NCI-H1105 treated with DMSO at 0.1 percent for 48 hours (cell line): ENCODE measurements at places on chromosomes 5 and 9.

DNA sequence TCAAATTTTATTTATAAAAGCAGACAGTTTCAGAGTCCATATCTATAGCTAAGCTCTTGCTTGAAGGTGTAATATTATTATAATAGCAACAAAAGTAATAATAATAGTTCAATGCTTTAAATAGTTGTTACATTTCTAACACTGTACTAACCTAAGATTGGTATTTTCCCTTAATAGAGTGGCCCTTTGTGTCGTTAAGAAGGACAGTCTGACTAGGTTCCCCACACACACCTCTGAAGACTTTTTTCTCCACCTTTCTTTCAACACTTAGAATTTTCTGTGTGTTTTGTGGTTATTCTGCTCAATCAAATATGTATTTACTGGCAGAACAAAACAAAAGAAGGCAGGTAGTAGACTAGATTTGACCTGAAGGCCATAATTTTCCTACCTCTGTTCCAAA lies 223.2 kb upstream of the ACO1 start:
- DNase-seq: no peak

GRCh38 chr5:137075163-137075970 lies 423.8 kb downstream of the SPOCK1 start:
- peak; percentile 20 for DNase-seq

DNA sequence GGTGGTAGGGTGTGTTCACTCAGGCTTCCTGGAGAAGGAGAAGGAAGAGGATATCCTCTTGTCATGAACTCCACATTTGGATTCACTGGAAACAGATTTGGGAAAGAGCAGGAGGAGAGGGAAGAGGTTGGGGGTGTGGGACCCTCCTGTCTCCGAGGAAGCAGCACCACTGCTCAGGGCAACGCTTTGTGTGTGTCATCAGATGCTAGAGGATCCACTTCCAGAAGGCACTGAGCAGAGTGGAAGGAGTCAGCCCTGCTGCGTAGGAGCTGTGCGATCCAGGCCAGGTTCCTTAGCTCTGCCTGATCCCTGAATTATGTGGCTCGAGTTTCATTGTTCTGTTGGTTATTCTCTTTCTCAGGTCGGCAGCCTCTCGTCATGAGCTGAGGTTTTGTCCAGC lies 37.3 kb upstream of the TJP2 start:
- no peak for DNase-seq

DNA sequence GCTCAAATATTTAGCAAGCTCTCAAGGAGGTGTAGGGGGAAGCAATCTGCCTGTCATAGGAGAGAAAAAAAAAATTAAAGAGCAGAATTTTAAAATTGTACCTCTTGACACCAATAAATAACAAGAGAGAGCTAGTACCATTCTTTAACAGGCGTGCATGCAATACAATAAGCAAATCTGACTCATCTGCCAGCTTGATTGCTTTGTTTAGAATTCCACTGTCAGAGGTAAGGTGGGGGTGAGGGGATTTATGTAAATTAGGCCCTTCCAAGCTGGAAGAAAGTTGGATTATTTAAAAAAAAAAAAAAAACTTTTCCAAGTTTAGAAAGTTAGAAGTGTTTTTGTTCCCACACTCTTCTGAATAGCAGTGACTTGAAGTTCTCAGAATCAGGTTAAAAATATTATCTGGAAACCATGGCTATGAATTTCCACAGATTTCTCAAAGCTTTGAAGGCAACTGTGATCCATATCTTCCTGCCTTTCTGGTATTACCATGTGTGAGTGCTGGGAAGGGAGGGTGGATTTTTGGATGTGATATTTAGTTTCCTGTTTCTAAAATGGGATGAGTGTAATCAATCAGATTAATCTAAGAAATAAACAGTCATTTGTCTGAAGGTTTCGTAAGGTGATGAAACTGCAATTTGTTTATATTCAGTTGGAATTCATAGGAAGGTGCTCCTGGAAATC lies 477.5 kb downstream of the TLE4 start:
- DNase-seq: no peak

DNA sequence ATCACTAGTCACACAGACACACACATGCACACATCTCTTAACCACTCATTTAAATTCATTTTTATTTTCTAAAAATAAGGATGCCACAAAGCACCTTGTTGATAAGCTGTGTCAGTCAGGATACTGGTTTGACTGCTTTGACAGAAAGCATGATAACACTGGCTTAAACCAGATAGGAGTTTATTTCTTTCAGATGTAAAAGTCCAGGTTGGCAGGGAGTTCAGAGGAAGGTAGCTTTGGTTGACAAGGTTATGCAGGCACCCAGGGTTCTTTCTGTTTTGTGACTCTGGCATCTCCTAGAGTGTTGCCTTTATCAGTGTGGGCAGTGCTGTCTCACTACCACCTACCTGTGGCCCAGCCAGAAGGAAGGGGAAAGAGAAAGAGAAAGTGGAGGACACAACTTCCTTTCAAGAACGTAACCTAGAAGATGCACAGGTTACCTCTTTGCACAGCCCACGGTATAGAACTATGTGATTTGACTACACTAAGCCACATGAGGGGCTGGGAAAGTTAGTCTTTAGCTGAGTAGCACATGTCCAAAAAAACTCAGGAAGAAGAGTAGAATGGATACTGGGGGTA lies 334.7 kb downstream of the OSTF1 start:
- no peak for DNase-seq

- no peak for DNase-seq
Measured at GRCh38 chr9:135850737-135851136, 56.6 kb downstream of the CAMSAP1 start.

DNA sequence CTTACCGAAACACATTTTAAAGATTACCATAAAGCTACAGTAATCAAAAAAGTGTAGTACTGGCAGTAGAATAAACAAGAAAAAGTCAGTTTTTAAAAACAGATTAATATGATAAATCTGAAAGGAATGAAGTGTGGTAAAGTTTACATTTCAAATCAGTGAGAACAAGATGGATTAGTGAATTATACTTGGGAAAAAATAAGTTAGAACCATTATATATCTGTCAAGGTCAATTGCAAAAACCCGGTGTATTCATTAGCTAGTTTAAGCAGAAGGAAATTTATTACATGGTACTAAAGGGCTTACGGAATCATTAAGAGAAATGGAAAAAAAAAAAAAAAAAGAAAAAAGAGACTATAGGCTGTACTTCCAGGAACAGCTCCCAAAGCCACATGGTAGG lies 164.3 kb downstream of the MUSK start:
- DNase-seq: no peak

DNA sequence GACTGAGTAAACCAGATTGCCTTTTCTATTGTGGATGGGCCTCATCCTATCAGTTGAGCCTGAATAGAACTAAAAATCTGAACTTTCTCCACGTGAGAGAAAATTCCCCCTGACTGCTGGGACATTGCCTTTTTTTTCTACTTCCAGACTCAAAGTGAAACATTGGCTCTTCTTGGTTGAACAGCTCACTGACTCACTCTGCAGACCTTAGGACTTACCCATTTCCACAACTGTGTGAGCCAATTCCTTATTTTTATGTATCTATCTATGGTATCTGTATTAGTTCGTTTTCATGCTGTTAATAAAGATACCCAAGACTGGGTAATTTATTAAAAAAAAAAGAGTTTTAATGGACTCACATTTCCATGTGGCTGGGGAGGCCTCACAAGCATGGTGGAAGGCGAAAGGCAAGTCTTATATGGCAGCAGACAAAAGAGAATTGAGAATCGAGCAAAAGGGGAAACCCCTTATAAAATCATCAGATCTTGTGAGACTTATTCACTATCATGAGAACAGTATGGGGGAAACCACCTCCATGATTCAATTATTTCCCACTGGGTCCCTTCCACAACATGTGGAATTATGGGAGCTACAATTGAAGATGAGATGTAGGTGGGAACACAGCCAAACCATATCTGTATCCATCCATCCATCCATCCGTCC lies 306.7 kb upstream of the SLC24A2 start:
- no peak for DNase-seq

DNA sequence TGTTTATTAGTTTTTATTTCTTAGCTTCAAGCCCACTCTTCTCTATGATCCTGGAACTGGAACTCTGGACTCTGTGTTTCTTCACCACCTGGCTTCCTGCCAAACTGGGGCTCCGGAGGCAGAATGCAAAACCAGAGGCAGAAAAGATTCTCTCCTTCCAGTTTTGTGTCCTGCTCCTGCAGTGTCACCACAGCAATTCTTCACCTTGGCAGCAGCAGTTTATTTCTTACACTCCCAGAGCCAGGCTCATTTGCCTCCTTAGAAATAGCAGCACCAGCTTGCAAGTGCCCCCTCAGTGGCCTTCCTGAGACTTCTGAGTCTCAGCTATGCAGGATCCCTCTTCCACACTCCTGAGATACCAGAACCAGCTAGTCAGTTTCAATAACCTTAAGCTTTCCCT lies 26.7 kb upstream of the CAMK4 start:
- peak; percentile 5 for DNase-seq

- no peak for DNase-seq
Measured at GRCh38 chr9:3262826-3263529, 262.8 kb downstream of the RFX3 start.

GRCh38 chr9:15873573-15874177 lies 320.8 kb downstream of the CCDC171 start:
- peak; percentile 70 for DNase-seq

DNA sequence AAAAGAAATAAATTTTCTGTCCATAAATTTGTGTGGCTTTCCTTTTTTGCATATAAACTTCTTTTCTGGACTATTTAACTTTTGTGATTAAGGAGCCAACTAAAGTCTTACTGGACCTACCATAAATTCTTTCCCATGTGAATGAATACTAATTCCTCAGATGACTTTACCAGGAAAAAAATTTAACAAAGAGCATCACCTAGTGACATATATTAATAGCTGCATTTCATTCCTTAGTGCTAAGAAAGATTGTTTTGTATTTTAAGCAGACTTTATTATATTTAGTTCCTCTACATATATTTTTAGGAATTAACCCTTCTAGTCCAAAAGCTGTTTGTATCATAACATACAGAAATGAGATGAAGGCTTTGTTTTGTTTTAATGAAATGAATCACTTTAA lies 64.4 kb downstream of the C9orf85 start:
- DNase-seq: no peak

DNA sequence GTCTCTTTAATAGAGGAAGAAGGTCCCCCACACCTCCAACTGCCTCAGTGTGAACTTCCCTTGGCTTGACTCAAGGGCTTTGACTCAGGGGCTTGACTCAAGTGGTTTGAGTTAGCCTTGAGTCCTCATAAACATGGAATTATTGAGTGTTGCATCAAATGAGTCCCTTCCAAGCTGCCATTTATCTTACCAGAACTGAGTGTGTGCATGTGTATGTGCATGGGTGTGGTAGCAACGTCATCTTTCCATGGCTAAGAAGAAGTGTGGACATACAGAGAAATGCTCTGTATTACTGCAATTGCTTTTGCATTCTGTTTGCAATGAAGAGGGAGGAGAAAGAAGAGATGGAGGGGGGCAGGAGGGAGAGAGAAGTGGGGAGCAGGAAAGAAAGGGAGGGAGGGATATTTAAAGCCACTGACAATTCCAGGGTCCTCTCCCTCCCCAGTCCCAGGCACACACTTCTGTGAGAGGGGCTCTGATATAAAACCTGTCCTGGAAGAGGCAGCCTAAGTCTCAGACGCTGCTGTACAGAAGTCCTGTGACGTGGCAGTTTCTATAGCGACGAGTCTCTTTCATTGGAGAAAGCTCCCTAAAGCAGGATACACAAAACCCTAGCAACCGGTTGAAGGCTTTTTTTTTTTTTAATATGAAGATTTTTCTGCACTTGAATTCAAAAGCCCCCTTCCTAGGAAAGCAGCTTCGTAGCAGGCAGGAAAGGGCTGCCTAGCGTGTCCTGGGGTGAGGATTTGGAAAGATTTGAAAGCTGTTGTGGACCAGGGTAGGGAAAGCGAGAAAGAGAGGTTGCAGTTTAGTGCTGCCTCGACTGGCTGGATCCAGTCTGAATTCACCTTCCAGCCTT lies 93.3 kb upstream of the MAP1B start:
- DNase-seq: peak; percentile 39

GRCh38 chr9:112443200-112443599 lies 43.4 kb upstream of the KIAA1958 start:
- no peak for DNase-seq

GRCh38 chr5:157213527-157214243 lies 33.0 kb downstream of the ITK start:
- no peak for DNase-seq

DNA sequence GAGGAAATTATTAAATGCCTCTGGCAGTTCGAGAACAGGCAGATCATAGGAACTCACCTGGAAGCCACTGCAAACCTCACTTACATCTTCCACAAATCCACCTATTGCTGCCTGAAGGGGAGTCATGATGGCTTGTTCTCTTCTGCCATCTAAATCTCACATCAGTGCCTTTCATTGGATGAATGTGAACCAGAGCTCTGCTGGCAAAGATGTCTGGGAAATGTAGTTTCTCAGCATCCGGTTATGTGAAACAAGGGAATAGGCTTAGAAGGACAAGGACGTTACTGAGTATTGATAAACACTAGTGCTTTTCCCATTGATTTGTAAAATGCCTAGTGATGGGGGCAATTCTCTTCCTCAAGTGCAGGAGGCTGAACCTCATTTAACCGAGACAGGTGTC lies 483.3 kb downstream of the ARHGEF28 start:
- no peak for DNase-seq

DNA sequence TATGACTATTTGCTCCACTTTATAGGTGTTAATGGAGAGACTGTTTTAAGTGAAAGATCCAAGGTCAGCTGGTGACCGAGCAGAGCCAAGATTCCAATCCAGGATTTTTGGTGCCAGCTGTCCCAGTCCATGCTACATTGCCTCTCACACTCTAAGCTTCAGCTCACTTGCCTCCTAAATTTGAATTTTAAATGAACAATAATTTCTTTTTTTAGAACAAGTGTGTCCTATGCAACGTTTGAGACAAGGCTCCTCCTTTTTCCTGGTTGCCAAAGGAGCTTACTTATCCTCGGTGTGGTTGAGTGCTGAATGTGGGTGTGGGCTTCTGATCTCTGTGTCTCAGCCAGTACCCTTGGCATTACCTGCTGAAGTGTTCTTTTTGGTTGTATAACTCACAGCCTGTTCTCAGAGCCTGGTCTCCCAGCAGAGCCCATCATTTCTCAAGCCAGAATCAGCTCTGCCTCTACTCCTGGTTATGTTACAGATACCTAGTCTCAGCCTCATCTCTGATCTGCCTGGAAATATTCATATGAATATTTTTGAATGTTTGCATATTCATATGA lies 4.0 kb upstream of the PRRC1 start:
- DNase-seq: no peak

GRCh38 chr9:114580609-114581193 lies 6.9 kb upstream of the ATP6V1G1 start:
- DNase-seq: no peak

- DNase-seq: no peak
Measured at GRCh38 chr5:8462565-8462964, 593.6 kb downstream of the MTRR start.

- no peak for DNase-seq
Measured at GRCh38 chr9:135227641-135228251, 140.3 kb downstream of the OLFM1 start.

DNA sequence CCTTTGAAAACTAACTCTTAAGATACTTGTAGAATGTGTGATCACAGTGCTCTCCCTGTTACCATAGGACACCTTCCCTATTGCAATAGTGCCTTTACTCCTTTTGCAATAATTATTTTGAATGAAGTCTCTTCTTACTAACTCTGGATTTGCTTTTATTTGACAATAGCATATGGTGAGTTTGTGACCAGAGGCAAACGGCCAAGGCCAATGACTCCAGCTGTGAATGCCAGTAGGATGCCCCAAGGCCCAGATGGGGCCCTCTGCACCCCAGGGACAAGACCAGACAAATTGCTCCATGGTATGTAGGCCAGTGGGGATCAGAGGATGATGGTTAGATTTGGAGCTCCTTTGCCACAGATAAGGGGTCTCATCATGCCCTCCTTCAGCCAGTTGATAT lies 116.9 kb downstream of the NPR3 start:
- no peak for DNase-seq
